ENCODE measurements at places on chromosomes 4 and X. TPM values are rescaled to one million over a fixed set of nuclear protein-coding genes. Genes with fewer than 3 reads are reported as not detected.

Gene FDCSP
- not detected for total RNA-seq

Gene MAGEE2
- not detected for total RNA-seq

Gene HPGDS
- not detected for total RNA-seq

Gene PSAPL1
- total RNA-seq: 0.09 TPM

Gene PPARGC1A
- total RNA-seq: 0.05 TPM

Gene NALF2
- total RNA-seq: 5.2 TPM

Gene FAM9B
- total RNA-seq: not detected

Gene NHS
- 5.4 TPM for total RNA-seq

Gene TRAM1L1
- 0.65 TPM for total RNA-seq

Gene TLR10
- 0.05 TPM for total RNA-seq

Gene TREX2
- 0.78 TPM for total RNA-seq

Gene ENPP6
- total RNA-seq: not detected

Gene PRMT9
- 3.6 TPM for total RNA-seq

Gene SH3TC1
- 8.8 TPM for total RNA-seq

Gene ANXA10
- 4.2 TPM for total RNA-seq

Gene MAOB
- 0.27 TPM for total RNA-seq

Gene CENPVL2
- not detected for total RNA-seq

Gene NPY5R
- not detected for total RNA-seq

Gene SLC9B1
- not detected for total RNA-seq

Gene STK26
- total RNA-seq: 12.6 TPM

Gene DACH2
- not detected for total RNA-seq

Gene FGF16
- total RNA-seq: not detected

Gene SEC31A
- total RNA-seq: 81.5 TPM

Gene FAM47A
- not detected for total RNA-seq

Gene FHDC1
- 0.33 TPM for total RNA-seq

Gene SYTL5
- total RNA-seq: 0.41 TPM

Gene TMPRSS11A
- total RNA-seq: not detected
